Keratinocyte (primary cell): ENCODE measurements at places on chromosomes 7 and 10.

DNA sequence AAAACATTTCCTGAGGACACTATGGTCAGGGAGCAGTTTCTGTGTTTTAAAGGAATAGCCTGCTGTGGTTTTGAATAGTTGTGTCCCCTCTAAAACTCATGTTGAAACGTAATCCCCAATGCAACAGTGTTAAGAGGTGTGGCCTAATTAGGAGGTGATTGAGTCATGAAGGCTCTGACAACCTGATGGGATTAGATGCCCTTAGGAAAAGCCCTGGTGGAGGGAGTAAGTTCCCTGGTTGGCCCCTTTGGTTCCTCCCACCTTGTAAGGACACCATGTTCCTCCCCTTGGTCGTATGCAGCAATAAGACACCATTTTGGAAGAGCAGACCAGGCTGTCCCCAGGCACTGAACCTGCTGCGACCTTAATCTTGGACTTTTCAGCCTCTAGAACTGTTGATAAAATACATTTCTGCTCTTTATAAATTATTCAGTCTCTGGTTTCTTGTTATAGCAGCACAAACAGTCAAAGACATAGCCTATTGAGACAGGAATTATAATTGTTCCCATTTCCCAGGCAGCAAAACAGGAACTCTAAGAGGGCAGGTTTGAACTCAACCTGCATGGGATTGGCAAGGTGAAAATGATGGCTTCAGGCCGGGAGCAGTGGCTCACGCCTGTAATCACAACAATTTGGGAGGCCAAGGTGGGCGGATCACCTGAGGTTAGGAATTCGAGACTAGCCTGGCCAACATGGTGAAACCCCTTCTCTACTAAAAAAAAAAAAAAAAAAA, 20.5 kb upstream of the TNS3 start:
- no peak for DNase-seq

GRCh38 chr7:80078159-80078731, 56.4 kb upstream of the GNAI1 start:
- DNase-seq, result no peak

GRCh38 chr10:13271552-13272163, 28.2 kb downstream of the PHYH start:
- no peak for DNase-seq

DNA sequence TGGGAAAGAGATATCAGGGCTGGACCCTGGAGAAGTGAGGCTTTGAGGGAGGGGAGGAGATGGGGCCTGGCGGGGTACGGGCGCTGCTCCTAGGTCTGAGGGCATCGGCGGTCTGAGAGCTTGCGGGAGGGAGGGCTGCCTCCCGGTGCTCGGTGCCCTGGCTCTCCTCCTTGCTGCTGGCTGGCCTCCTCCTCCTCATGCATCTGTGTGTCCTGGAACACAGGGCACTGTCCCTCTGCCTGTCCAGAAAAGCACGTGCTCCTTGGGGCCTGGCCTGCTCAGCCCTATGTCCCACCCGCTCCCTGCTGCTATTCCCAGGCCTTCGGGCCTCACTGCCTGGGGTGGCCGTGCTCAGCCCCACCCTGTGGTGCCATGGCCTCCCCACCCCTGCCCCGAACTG, 166.9 kb downstream of the RNF216 start:
- DNase-seq, result no peak

DNA sequence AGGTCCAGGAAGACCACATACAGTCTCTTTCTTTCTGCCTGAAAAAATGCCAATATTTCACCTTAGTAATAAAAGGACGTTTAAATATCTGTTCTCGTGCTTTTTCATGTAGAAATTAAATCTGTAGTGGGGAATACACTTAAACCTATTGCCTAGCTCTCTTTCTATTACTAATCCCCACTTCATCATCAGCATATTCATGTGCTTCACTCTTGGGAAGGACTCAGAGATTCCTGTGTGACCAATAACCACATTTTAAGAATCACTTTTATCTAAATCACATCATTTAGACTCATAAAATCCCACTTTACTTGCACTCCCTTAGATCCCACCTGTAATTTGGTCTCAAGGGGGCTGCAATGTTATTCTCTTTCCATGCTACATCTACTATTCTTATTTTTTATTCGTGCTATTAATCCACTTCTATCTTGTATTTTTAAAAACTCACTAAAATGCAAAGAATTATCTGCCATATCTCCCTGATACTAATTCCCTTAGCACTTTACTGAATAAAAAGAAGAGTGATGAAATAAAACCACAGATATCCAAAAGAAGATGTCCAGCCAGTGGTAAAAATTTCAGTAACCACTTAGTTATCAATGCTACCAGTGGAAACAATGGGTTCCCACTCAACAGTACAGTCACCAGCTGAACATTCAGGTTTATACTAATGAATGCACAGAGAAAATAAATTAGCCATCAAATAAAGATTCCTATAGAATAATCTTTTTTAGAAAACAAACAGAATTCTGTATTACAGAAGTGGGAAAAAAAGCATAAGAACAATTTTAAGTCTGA, 102.1 kb downstream of the PPP1R17 start:
- no peak for DNase-seq

- no peak for DNase-seq
Observed at GRCh38 chr7:21946222-21946709, 567 bp upstream of the CDCA7L start.

DNA sequence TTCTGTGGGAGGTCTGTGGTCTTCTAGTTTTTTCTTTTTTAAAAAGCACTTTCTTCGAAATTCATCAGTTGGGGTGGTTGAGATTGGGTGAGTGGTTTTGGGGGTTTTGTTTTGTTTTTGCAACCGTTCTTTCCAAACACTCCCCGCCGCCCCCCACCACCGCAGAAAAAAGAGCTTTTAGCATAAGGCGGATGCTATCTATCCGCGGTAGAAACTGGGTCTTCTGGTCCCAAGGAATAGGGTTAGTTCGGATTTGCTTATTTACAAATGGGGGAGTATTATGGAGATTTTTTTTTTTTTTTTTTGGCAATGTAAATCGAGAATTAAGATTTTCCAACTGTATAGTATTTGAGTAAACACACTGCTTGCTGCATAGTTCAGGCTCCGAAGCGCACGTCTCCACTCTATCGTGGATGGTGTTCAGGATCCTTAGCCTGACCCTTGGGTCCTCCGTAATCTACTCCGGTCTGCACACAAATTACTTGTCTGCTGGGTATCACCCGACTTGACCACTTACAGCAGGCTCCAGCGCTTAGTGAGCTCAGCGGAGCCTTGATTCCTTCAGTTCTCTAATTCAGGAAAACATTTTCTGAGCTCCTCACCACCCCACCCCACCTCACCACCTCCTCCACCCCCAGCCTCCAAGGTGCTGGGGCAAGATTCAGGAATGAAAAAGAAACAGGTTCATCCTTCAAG, 757 bp upstream of the NRCAM start:
- no peak for DNase-seq

DNA sequence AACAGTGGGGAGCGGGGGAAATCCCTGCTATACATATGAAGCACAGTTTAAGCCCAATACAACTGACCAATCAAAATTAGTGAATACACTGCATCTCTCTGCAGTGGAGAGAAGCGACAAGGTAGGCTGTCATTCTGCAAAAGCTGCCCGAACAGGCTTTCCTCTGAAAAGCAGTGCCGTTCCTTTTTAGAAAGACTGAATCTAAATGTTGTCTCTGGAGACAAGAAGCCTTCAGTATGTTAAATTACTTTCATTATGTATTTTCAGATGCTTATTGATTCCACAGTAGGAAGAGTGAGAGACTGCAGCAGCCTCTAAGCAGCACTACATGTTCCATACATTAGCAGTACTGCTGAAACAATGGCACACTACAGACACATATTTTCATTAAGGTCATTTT, at the start of gene GPR22:
GPR22 (plus strand) TSS at position 129 of the 400 bp plus-strand sequence. CDS start 4,004 bp downstream, outside the sequence.
- no peak for DNase-seq

- DNase-seq, result no peak
Observed at GRCh38 chr10:36759141-36759805, 366.1 kb upstream of the ANKRD30A start.

DNA sequence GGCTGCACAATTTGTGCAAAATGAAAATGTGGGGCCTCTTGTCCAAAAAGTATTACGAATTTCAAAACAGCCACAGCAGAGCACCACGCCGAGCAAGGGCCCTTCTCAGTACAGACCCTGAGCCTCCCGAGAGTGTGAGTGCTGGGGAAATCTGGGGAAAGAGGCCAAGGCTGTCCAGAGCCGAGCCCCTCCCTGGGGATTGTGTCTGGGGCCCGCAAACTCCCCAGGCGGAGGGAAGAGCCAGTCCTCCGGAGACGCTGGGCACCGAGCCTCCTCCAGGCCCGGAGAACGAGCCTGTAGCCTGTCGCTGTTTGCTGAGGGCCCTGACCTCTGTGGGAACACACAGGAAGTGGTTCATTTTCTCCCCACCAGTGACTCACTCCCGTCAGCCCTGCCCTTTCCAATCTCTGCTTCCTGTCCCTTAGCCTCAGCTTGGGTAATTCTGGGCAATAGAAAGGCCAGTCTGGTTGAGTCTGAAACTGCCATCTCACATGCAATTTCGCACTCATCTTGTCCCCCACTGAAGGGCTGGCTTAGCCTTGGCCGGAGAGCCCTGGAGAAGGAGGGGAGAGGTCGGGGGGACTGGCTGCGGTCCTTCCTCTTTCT, 19.5 kb upstream of the GNA12 start:
- DNase-seq, result peak; percentile 65

- no peak for DNase-seq
Observed at GRCh38 chr7:12403287-12404181, at the start of gene VWDE. Gene VWDE (minus strand): TSS chr7:12403865. CDS start chr7:12403716, 149 bp downstream.

DNA sequence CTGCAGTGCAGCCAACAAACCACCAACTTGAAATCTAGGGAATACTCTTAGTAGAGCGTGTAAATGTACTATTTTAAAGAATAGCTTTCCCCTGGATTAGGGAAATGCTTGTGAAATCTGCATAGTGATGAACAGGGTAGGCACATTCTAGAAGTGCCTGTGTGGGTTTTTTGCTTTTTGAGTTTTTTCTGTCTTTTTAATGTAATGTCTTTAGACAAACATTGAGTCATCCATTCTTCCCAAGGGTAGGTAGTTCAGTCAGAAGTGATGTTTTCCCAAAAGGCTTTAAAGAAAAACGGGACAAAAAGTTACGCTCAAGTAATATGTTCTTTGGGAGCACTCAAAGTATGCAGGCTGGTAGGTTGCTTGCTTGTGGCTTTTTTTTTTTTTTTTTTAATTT, 130.0 kb downstream of the AUTS2 start:
- DNase-seq, result no peak

DNA sequence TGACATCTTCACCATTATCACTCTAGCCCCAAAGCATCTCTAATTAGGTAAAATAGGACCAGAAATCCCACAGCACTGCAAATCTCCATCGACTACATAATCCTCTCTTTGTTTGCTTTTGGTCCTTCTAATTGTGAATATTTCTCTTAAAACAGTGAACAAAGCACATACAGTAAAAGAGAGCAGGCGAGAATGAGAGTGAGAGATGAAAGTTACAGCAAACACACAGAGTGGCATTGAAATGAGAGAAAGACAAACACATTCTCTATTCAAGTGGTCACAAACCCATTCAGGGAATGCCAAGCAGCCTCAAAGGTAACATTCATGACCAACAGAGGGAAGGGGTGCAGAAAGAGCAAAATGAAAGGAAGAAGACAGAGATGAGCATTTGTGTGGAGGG, 109.8 kb upstream of the PTN start:
- no peak for DNase-seq

DNA sequence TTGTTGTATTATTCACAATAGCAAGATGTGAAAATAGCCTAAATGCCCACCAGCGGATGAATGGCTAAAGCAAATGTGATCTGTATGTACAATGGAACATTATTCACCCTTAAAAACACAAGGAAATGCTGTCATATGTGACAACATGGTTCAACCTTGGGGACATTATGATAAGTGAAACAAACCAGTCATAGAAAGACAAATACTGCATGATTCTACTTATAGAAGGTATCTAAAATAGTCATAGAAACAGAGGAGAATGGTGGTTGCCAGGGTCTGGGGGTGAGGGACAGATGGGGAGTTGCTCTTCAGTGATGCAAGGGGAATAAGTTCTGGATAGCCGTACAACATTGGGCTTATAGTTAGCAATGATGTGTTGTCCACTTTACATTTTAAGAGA, 58.4 kb downstream of the NRF1 start:
- DNase-seq, result no peak

- DNase-seq, result no peak
Observed at GRCh38 chr7:40772096-40772495, 637.3 kb downstream of the SUGCT start.

DNA sequence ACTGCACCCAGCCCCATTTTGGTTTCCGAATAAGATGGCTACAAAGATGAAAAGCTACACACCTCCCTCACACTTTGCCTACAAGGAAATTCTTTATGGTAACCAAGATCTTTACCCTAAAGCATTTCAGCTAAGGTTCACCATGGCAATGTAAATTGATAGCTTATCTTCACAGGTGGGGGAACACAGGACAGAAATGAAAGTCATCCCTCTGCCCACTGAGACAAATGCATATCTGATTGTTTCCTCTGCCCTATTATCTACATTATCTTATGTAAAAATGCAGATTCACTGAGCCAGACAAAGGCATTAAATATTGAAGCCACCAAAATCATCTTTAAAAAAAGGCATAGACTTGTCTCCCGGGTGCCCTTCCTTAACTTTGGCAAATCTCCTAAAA, 3.2 kb upstream of the TMEM139 start:
- DNase-seq, result no peak

GRCh38 chr10:6972226-6972625, 392.1 kb upstream of the PRKCQ start:
- no peak for DNase-seq

DNA sequence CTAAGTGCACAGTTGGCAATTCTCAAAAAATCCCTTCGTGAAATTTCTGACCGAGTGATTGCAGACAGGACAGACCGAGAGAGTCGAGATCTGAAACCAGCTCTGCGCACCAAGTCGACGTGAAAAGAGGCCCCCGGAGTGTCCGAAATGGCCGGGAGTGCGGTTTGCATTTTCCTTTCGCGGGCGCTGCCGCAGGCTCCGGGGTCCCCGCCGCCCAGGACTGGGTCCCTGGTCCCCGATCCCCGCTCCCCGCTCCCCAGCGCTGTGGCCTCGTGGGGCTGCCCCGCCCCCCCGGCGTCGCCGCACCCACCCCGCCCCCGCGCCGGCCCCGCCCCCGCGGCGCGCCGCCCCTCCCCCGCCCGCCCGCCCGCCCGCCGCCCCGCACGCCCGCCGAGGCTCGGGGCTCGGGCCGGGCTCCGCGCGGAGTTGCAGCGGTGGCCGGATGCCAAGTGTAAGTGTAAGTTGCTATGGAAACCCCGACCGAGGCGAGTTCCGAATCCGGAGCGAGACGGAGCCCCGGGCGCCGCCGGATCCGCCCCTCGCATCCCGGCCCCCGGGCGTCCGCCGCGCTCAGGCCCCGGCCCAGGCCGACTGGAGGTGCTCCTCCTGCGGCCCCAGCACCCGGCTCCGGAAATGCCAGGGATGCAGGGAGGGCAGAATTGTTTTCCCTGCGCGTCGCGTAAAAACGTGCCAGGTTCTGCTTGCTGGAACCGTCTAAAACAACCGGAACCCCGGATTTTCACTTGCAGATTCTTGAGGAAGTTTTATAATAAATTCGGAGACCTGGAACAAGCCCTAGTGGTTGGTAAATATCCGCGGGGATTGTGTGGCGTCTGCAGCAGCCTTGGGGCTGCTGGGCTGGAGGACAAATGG, 4.6 kb downstream of the BMI1 start:
- no peak for DNase-seq

- no peak for DNase-seq
Observed at GRCh38 chr10:95404462-95404858, 113.7 kb upstream of the PDLIM1 start.

GRCh38 chr10:110664483-110665420, 20.6 kb downstream of the RBM20 start:
- DNase-seq, result peak; percentile 33
